Suprapubic skin (tissue), 4 donors: ENCODE measurements at places on chromosomes 5 and 9.

DNA sequence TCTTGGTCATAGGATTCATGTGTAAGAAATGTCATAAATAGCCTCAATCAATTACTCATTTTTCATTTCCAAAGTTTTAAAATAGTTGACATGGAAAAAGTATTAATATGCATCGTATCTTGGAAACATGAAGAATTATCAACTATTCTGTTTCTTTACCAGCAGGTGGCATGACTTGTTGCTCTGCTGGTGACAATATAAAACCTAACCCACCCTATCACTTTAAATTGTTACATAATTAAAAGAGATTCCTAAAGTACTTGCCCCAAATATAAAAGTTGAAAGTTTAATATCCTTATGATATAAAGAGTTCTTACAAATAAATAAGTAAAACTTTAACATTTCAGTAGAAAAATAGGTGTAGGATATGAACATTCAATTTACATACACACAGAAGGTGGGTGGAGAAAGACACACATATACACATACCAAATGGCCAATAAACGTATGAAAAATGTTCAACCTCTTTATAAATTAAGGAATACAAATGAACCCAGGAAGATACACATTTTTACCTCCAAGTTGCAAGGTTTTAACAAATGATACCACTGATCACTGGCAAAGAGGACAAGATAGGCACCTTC is 30.6 kb downstream of the MAP1B start:
- DNase-seq, result no peak

GRCh38 chr9:127896395-127897192 is 2.8 kb downstream of the ST6GALNAC6 start:
- no peak for DNase-seq

GRCh38 chr5:138243794-138244193 is 30.6 kb downstream of the GFRA3 start:
- DNase-seq, result no peak

- no peak for DNase-seq
Measured at GRCh38 chr5:34550964-34551363, 105.2 kb upstream of the RAI14 start.

DNA sequence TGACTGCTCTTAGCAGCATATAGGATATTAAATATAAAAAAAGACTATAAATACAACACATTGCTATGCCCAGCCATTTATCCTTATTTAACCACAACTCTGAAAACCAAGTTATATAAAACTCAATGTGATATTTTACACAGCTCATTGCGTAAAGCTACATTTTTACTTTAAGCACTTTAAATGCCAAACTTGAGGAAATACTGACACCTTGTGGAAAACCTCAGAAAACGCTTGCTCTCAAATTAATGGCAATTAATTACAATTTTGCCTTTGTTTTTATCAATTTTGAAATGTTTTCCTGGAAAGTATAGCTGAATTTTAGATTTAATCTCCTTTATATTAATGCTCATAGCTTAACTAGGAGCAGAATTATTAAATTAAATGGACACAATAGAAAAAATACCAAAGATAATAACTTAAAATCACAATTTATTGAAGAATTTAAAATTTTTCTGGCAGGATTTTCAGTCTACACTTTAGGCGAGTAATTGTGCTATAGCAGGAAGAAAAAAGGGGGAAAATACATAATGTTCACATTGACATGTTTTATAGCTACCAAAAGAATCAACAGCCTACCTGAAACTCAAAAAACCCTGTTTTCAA is 25.2 kb upstream of the PLAC8L1 start:
- no peak for DNase-seq

DNA sequence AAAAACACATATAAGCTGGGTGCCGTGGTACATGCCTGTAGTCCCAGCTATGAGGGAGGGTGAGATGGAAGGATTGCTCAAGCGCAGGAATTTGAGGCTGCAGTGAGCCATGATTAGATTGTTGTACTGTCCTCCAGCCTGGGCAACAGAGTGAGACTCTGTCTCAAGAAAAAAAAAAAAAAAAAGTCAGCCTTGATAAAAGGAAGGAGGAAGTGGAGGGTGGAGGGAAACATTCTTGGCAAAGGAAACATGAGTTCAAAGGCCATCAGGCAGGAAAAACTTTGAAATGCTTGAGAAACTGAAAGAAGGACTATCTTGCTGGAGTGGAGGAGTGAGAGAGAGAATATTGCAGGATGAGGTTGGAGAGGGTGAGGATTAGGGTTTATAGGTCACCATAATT is 18.3 kb upstream of the ANKHD1 start:
- no peak for DNase-seq

DNA sequence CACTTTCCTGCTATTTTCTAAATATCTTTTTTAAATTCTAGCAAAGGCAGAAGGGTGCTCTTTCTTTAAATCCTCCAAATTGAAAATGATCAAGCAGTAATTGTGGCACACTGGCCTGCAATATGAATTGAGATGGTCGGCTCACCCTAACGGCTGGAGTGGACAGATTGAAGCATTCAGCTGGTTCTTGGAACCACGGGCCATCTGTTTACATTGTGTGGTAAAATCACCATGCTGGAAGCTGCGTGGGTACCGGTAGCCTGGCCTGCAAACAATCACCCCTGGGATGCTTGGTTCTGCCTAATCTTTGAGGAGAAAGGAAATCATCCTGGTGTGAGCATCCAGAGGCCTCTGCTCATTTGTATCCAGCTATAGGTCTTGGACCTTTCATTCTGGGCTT is 289.3 kb downstream of the ZNF608 start:
- no peak for DNase-seq

- DNase-seq, result no peak
Measured at GRCh38 chr5:157530226-157530972, 45.2 kb downstream of the ADAM19 start.

GRCh38 chr5:52875827-52876226 is 88.1 kb downstream of the ITGA1 start:
- DNase-seq, result no peak
